Activated naive CD4-positive, alpha-beta T cell (primary cell): ENCODE measurements at places on chromosomes 11 and 22.

GRCh38 chr11:133508468-133508867 lies 23.8 kb downstream of the OPCML start:
- DNase-seq = no peak

- DNase-seq = no peak
Measured at GRCh38 chr22:37775785-37776638, 31.7 kb upstream of the GCAT start.

- DNase-seq = no peak
Measured at GRCh38 chr11:905952-906351, 4.7 kb downstream of the CHID1 start.

GRCh38 chr11:44748606-44749005 lies 21.8 kb downstream of the TSPAN18 start:
- DNase-seq = no peak

- no peak for DNase-seq
Measured at GRCh38 chr22:46754110-46754799, 8.2 kb upstream of the TBC1D22A start.

- no peak for DNase-seq
Measured at GRCh38 chr22:23831781-23832180, 7.0 kb downstream of the DERL3 start.

DNA sequence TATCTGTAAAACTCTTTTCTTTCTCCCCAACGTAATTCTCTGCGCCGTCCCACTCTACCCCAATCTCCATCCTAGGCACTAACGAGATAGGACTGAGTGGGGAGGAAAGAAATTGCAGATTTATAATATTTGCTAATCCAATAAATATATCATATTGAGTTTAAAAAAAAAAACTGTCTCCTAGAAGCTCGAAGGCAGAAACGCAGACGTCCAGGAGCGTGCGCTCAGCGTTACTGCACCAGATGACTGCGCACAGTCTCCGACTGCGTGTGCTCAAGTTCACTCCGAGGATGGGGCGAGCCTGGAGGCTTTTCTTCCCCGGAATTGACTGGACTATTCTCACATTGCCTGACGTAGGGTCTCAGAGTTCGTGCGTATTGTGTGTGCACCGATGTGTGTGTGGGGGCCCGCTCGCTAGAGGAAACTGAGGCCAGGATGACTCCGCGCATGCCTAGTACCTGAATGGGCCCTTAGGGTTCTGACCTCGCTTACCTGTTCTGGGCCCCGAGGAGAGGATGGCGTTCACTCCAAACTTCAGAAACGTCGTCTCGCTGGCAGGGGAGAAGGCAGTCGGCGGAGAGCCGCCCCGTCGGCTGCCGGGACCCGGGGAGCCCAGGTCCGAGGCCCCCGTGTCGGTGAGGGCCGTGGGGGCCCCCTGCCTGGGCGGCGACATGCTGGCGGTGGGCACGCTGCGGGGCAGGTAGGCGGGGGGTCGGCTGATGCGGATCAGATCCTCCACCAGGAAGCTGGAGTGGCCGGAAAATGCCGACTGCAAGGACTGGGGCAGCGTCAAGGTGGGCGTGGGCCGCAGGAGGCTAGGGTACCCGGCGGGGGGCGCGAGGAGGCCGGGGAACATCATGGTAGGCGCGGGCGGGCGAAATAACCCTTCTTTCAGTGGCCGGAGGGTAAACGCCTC lies 551 bp downstream of the DBX1 start:
- DNase-seq = no peak

- no peak for DNase-seq
Measured at GRCh38 chr11:102317768-102318103, 452 bp downstream of the BIRC3 start.

DNA sequence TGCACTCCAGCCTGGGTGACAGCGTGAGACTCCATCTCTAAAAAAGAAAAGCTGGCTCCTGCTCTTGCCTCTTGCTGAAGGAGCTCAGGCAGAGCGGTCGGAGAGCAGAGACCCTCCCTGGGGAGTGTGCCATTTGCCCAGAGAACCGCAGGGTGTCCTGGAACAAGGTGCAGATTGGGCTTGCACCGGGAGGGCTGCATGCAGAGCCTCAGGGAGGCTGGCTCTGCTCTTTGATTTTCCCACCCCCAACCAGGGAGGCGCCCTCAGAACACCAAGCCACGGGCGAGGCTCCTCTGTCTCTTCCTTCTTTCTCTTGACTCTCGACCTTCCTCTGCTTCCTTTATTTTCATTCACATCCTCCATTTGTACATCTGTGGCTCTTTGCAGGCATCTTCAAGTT lies 889.1 kb downstream of the OPCML start:
- no peak for DNase-seq

GRCh38 chr11:3878258-3878584 lies 22.8 kb downstream of the STIM1 start:
- DNase-seq = no peak

GRCh38 chr11:74004046-74004695 lies 4.7 kb downstream of the UCP3 start:
- no peak for DNase-seq

- no peak for DNase-seq
Measured at GRCh38 chr11:27413218-27413617, 50.2 kb upstream of the CCDC34 start.

- no peak for DNase-seq
Measured at GRCh38 chr22:38097557-38098409, 12.7 kb downstream of the BAIAP2L2 start.

DNA sequence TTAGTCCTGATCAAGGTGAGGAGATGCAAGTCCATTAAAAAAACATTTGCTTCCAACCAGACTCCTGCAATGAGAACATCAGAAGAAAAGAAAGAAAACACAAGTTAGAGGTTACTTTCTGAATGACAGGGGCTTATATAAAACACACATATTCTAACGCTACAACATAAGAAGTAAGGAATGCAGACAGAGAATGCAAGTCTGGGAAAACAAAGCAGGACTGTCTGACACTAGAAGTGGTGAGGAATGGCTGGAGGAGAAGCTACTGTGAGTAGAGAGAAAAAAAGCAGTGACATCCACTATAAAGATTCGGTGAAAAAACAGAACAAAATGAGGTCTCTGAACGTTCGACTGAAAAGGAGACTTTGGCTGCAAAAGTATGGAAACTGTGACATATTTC lies 12.3 kb downstream of the TMEM216 start:
- no peak for DNase-seq

DNA sequence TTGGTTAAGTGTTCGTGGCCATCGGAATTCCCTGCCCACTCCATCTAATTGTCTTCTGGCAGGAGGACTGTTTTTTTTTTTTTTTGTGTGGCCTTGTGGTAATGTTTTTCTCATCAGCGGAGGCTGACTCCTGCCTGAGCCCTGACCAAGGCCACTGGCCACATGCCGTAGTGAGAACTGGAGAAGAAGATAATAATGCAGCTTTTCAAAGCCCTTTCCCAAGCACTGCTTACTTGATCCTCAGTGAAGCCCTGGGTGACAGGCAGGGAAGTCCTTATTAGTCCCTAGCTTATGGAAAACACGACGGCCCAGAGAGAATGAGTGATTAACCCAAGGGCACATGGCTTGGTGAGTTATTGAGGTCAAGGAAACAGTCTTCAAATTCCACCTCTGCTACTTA lies 71.2 kb downstream of the ADM start:
- no peak for DNase-seq

GRCh38 chr11:12110714-12111548 lies 541 bp downstream of the MICAL2 start:
- DNase-seq = peak; percentile 11
